ENCODE measurements at places on chromosomes 16 and 17. TPM values are rescaled to one million over a fixed set of nuclear protein-coding genes. Genes with fewer than 3 reads are reported as not detected.

The FAM20A gene
- not detected for total RNA-seq

The DNAI2 gene
- total RNA-seq: 0.35 TPM

The C16orf92 gene
- not detected for total RNA-seq

The KRT17 gene
- 0.35 TPM for total RNA-seq

The HOXB8 gene
- total RNA-seq: not detected

DNA sequence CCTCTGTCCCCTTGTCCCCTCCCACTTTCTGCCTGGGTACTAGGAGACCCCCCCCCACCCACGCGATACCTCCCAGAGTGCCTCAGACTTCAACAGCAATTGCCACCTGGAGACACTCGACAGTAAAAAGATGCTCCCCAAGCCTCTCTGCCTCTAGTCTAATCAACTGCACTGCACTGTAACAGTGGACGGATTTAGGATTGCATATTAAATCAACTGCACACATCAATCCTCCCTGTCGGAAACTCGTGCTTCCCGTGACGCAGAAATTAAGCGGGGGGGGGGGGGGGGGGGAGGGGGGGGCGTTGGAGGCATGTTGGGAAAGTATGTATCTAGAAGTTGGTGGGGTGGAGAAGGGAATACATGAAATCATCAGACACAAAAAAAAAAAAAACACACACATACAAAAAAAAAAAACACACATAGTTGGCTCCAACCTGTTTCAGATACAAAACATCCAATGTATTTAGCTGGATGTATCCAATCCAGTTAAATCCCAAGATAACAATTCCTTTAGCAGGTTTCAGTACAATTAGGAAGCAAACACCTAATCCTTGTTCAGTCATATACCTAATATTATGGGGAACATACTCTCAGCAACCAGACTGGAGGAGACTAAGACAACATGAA is 29.7 kb downstream of the FAM222B start:
- peak; percentile 4 for DNase-seq

All from CD8-positive, alpha-beta memory T cell (primary cell).